ENCODE measurements at places on chromosomes 7 and 10. TPM values are rescaled to one million over a fixed set of nuclear protein-coding genes. Genes with fewer than 3 reads are reported as not detected.

DNA sequence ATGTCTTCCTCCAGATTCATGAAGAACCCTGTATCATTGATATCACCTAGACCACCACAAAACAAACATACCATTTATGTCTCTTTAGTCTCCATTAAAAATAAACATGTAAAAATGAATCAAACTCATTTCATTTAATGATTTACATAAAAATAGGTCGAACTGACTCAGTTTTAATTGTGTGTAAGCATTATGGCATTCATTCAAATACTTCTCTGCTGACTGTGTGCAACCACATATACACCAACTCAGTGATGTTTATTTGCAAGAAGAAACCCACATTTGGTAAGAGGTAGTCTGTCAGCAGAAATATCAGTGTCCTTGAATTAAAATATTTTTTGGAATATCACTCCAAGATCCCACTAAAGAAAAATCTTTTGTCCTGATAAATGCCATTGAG, 30.5 kb downstream of the ABCB1 start:
- DNase-seq: no peak

- no peak for DNase-seq
Measured at GRCh38 chr10:97066877-97067555, 118.7 kb downstream of the SLIT1 start.

GRCh38 chr7:137873524-137873923, 26.8 kb upstream of the DGKI start:
- DNase-seq: no peak

GRCh38 chr7:139697056-139697455, 80.7 kb downstream of the HIPK2 start:
- DNase-seq: no peak

GRCh38 chr7:68748934-68749900, 849.1 kb upstream of the AUTS2 start:
- DNase-seq: no peak

Gene TMEM270
- not detected for total RNA-seq

Gene CHAT
- total RNA-seq: not detected

Gene PNLIPRP3
- not detected for total RNA-seq

Gene COL17A1
- total RNA-seq: not detected

Gene LEP
- not detected for total RNA-seq
